Cerebellar nuclear complex (tissue), 1 donor: ENCODE measurements at places on chromosomes 7 and 10.

- no peak for DNase-seq
Observed at GRCh38 chr7:135341049-135341448, 107.4 kb downstream of the STRA8 start.

- DNase-seq, result no peak
Observed at GRCh38 chr7:159083001-159083697, 61.5 kb downstream of the VIPR2 start.

GRCh38 chr7:120805636-120806388, 52.1 kb downstream of the TSPAN12 start:
- no peak for DNase-seq

GRCh38 chr7:98771519-98771918, 98.3 kb downstream of the TMEM130 start:
- DNase-seq, result no peak

DNA sequence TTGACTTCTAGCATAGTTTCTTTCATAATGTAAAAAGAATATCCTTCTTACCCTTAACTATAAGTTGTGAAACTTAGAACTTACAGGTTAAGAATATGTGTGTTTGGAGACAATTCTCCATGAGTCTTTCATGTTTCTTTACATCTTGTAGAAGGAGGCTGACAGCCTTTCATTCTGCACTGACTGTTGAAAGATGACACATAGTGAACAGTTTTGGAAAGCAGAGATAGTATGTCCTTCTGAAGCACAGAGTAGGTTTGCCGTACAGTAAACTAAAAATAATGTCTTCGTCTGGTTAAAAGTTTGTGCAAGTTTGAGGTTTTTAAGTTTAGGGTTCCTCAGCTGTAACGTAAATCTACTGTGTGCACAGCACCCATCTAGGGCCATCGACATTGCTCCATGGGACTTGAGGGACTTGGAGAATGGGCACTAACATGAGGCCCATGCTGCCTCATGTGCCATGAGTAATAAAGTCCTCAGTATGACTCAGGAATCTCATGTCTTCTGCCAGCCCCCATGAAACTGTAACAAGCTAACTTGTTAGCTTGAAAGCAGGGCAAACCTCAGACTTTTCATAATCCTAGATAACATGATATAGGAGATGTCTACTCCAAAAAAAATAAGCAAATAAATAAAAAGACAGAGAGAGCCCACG, 24.5 kb upstream of the ELAPOR2 start:
- DNase-seq, result no peak

- no peak for DNase-seq
Observed at GRCh38 chr10:122246830-122247520, 24.1 kb upstream of the BTBD16 start.

GRCh38 chr10:127998501-127999144, 91.7 kb downstream of the PTPRE start:
- no peak for DNase-seq

DNA sequence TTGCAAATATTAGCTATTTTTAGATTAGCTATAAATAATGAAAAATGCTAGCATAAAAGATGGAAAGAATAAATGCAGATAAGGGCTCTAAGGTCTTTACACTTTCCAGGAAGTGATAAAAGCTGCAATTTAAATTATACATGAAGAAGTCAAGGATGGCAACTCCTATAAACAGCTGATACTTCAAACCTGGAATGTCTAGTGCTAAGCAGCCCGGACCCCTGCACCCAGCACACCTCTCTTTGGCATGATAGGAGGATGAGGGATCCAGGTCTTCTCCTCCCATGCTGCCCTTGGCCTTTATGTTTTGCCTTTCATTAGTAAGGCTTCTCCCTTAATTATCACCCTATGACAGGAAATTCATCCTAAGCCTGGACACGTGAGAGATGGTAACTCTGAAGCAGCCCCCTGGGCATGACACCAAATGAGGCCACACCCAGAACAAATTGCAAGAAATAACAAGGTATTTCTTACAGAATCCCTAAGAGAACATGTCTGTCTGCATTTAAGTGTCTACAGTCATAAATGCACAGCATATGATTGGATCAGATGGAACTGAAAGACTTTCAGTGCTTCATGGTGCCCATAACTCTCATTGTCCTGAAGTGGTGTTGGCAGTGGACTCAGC, 158.3 kb upstream of the PRSS1 start:
- DNase-seq, result no peak

DNA sequence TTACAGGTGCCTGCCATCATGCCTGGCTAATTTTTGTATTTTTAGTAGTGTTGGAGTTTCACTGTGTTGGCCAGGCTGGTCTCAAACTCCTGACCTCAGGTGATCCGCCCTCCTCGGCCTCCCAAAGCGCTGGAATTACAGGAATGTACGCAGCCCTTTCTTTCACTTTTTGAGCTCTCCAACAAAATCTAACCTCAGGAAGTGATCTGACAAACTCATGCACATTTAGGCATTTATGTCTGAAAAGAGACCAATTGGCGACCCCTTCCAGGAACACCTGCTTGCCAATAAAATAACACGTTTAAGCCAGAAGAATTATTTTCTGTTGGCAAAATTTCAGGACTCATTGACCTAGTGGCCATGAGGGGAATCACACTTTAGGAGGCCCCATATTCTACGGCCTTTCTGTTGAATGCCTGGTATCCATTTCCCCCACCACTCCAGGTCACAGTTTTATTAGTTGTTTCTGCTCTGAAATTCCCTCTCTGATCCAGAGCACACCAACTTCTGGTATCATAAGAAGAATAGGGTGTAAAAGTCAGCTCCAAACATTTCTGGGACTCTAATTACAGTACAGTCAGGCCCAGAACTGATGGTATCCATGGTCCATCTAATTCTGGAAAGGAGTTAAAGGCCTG, 65.8 kb upstream of the FRMD4A start:
- no peak for DNase-seq

GRCh38 chr7:43390576-43390975, 192.3 kb upstream of the STK17A start:
- DNase-seq, result no peak

DNA sequence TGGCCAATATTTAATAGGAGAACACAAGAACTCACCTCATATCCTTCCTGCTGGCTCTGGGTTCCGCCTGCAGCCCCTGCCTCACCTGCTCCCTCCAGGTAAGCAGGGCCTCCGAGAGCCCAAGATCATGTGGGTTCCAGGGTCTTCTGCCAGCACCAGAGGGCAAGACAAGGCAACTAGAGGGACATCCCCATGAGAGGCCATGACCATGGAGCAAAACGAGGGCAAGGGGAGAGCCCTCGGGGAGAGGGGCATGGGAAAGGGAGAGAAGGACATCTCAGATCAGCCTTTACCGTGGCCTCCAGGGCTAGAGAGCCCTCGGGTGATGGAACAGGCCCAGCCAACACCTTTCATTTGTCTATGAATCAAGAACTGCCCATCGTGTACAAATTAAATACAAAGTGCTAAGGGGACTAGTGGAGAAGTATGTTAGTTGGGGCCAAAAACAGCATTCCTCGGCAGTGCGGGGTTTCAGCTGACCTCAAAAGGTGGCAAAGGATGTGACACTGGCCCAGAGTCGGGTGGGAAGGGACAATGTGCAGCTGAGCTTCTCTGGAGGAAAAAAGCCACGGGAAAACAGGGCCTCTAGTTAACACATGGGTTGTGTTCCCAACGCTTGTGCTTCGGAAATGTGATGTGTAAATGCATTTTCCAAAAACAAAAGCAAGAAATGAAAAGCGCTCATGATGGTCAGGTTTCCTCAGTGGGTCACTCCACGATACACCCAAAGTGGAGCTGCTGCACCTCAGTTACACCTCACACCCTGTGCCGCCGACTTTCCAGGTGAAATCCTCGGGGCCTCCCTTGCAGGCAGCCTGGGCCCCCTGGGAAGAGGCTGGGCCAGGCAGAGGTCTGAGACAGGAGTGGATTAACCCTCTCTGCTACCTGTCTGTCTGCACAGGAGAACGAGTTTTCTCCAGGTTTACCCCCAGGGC, 2.0 kb downstream of the AOC1 start:
- DNase-seq, result no peak

DNA sequence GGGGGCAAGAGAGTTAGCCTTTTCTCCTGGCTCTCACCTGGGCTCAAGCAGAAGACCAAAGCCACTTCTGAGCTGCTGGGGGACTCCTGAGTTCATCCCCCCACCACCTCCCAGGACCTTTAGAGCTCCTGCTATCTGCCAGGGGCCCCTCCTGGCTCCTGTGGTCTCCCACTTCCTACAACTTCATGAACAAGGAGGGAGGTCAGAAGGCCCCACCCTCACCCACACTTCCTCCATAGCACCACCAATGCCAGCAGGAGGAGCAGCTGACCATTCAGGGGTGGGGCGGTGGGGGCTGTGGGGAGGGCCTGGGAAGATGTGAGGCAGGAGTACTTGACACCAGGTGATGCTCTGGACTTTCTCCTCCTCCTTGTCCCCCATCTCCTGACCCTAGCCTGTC, 32.6 kb upstream of the ADCYAP1R1 start:
- DNase-seq, result no peak

- no peak for DNase-seq
Observed at GRCh38 chr7:114082642-114083165, 163.9 kb upstream of the PPP1R3A start.

DNA sequence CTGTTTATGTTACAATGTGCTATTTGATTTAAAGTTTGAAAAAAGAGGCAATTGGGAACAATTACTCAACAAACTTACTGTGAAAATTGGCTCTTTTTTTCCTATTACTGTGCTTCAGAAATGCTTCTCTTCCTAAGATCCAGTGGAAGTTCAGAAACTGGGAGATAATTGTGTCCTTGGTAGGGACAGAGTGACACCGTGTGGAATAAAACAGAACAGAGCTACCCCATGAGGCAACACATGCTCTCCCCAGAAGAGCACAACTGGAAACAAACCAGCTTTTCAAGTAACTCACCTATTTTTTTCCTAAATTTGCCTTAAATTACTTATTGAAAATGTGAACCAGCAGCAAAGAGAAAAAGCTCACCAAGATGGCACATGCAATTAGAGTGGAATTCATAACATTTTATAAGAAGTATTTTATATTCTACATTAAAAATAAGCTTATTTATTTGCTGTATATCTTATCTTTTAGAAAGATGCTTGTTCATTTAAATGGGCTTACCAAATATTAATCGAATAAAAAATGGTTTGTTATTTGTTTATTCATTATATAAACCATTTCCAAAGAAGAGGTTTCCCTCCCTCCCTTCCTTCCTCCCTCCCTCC, 346.1 kb upstream of the ANKRD30A start:
- no peak for DNase-seq

GRCh38 chr10:76177936-76178335, 746.5 kb downstream of the LRMDA start:
- no peak for DNase-seq

DNA sequence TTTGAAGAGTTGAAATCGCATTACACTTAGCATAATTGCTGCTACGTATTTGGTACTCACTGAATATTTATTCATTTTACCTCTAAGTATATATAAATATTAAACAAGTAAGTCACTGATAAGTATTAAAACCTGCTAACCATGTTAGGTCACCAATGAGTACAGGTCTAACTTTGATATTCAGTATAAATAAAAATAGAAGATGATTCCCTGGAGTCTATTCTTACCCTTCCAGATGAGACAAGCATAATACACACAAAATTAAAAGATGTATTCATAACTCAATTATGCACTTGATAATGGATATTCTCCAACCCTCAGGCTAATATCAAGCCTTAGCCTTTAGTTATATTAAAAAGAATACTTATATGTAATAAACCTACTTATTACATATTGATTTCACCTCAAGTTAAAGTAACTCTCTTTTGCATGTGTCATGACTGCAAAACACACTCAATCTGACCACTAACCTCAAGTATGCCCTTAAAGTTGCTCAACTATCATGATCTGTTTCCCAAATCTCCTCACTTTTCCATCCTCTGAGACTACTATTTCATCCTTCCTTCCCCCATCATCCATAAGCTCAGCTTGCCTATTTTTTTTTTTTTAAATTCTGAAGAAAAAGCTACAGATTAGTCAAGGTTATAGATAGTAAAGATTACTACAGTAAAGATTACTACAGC, 46.8 kb downstream of the IPMK start:
- no peak for DNase-seq

DNA sequence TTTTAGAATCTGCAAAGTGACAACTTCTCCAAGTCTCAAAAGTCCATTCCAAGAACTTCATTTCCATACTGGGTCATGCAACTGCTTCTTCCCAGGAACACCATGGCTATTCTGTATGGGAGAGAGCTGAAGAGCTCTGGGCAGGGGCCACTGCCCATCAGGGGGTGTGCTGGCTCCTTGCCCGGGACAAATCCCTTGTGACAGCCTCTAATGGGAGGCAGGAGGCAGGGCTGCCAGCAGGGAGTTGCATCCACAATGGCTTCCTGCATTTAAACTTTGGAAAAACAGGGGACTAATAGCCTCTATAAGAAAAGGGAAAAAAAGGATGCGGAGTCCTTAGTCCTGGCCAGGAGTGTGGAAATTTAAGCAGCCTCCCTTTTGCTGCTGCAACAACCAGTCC, 18.4 kb upstream of the FRMD4A start:
- DNase-seq, result no peak

DNA sequence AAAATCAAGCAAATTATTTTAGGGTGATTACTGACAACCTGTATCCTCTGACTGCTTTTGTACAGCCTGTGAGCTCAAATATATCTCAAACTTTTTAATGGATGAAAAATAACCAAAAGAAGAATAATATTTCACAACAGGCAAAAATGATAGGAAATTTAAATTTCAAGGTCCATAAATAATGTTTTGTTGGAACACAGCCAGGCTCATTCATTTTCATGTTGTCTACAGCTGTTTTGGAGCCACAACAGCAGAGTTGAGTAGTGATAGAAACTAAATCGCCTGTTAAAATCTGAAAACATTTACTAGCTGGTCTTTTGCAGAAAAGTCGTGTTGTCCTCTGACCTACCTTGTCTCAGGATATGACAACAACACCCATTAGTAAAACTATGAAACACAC, 75.9 kb downstream of the GLI3 start:
- DNase-seq, result no peak

DNA sequence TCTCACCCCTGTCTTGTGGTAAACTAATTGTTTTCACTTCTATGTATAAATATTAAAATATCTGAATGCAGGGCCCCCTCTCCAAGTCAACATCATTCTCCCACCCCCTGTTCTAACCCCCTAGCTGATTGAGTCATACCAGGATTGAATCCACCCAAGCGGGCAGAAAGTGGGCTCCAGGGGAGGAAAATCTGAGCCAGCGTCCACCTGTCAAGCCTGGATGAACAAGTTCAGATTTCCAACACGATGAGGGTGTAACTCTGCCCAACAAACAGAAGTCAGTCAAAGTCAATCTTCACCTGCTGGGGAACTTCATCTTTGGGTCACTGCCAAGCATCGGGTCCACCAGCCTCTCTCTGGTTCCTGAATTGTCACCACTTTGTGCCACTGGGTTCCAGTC, 162.9 kb upstream of the CELF2 start:
- no peak for DNase-seq

- no peak for DNase-seq
Observed at GRCh38 chr7:129828989-129829736, 123.6 kb downstream of the UBE2H start.
